Caudate nucleus (tissue), 63 donors: ENCODE measurements at places on chromosomes 12 and 14.
A peak's percentile ranks its signal among the peaks of the same experiment; 100 is the strongest.

DNA sequence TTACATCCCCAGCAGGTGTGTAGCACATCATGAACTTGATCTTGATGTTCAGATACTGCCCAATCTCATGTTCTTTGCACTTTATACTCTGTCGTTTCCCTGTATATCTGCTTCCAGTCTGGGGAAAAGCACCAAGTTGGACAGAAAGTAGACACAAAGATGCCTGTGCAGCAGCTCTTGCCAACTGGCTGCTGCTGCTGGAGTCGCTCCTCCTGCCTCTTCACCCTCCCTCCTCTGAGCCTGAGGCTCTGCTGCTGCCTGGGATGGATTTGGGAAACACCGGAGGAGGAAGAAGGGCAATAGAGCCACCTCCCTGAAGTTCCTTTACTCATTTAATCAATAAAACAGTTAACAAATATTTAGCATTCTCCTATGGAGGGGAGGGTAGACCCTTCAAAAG is 32.4 kb downstream of the ADCK1 start:
- DNase-seq, result no peak

DNA sequence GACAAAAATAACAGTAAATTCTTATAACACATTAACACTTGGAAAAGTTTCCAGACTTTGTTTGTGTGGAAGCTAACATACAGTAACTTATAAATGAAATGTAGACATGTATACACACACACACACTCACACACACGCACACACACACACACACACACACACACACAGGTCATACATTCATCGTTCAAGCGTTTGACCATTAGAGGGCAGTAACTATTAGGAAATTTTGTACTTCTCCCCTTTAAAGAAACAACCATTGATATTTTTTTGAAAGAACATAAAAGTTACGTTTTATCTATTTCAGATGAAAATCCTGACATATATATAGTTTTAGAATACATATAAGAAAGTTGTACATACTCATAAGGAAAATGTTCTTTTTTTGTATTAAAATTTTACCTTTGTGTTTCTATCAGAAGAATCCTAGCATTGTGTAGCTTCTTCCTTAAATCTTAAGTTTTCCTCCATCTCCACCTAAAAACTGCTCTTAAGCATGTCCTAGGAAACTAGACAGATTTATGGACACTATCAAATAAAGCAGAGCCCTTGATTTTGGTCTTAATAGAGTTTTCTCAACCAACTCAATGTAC is 29.0 kb downstream of the PTPRQ start:
- no peak for DNase-seq

DNA sequence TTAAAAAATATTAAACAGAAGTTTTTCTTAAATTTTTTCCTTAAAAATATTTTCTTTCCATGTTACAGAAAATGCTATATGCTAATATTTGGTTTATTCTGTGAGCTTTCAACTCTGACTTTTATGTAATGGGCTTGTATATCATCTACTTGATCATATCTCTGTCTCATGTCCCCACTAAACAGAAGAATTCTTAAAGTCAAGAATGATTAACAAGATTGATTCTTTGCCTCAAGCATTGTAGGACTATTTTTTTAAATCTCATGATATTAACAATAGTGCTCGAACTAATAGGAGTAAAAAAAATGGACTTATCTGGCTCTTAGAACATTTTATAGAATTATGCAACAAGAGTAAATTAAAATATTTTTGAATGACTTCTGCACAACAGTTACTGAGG is 206.3 kb downstream of the C12orf50 start:
- DNase-seq, result no peak

GRCh38 chr14:85233756-85234155 is 296.2 kb upstream of the FLRT2 start:
- DNase-seq, result no peak

DNA sequence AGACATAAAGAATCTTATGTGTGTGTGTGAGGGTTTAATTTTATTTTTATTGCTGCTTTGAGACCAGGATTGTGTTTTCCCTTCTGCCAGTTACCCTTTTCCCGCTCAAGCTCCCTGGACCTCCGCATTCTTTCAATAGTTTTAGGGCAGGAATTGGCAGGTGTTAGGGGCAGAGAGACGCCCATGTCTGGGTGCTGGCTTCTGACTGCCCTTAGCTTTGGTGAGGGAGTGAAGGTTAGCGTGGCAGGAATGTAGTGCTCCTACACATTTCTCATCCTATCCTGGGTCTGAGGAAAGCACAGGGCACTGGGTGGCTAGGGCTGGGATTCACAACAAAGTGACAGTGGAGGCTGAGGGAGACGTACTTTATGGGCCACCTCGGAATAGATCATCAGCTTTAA is 428.1 kb downstream of the ZFP36L1 start:
- no peak for DNase-seq

DNA sequence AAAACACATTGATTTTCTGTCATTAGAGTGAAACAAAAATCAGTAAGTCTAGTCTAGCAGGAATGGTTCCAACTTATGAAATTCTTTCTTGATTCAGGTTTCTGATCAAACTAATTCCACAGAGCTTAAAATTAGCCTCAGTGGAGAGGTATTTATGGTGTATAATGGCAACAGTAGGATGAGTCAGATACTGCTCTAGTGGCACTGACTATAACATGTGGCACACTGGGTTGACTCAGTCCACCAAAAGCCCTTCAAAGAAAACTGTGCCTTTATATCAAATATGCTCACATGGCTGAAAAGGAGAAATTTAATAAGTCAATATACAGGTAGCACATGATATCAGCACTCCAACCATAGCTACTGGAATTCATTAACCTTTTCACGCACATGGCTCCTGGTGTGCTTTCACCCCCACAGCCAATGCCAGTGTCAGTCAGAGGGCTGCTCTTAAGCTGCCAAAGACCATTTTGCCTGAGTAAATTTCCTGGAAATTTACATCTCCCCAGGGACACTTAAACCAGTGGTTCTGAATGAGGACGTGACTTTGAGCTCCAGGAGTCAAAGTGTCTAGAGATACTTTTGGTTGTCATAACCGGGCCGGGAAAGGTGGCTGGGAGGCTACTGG is 21.7 kb upstream of the CATSPERB start:
- DNase-seq, result no peak

DNA sequence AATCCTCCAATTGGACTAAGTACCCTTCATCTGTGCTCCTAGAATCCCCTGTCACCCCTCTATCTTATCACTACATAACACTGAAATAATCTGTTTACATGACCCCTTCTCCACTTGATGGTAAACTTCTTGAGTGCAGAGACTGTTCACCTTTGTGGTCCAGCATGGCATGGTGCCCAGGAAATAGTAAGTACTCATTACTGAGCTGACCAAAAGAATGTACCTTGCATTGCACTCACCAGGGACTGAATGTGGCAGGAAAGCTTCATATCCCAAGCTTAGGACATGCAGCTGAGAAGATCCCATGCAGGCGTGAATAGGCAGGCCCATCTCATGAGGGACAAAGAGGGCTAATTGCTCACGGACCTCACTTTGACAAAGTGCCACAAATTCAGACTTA is 1.4 kb upstream of the GARIN2 start:
- no peak for DNase-seq

GRCh38 chr12:55001198-55001868 is 16.8 kb upstream of the TESPA1 start:
- DNase-seq, result no peak

DNA sequence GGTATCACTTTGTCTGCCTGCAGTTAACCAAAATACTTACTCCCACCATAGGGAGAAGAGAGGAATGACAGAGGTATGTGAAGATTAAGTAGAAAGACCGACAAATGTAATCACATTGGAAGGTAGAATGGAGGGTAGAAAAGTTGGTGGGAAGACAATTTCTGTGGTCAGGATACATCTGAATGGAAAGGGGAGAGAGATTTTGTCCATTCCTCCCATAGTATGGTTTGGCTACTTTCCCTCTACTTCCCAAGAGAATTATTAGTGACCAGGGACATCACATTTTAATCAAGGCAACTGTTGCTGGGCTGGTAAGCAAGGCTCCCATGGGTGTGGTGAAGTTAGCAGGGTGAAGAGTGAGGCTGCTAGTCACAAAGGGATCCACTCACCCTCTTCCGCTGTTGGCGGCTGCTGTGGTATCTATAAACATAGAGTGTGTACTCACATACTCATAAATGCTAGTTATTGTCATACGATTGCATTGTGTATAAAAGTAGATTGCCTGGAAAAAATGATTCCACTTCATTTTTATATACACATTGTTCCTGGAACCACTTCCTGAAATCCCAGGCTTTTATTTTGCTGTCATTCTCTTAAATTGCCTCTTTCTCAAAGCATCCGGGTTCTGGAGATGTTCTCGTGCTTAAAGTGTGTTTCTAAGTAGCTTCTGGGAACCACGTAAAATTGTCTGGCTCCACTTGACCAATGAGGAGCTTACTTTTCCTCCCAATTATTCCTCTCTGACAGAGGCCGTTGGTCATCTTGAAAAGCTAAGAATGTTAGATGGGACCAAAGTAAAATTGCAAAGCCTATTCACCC is 413.1 kb downstream of the ZFP36L1 start:
- DNase-seq, result no peak

- no peak for DNase-seq
Measured at GRCh38 chr12:117047810-117048584, 51.2 kb downstream of the TESC start.

GRCh38 chr12:43762596-43762995 is 3.8 kb downstream of the IRAK4 start:
- DNase-seq, result no peak

DNA sequence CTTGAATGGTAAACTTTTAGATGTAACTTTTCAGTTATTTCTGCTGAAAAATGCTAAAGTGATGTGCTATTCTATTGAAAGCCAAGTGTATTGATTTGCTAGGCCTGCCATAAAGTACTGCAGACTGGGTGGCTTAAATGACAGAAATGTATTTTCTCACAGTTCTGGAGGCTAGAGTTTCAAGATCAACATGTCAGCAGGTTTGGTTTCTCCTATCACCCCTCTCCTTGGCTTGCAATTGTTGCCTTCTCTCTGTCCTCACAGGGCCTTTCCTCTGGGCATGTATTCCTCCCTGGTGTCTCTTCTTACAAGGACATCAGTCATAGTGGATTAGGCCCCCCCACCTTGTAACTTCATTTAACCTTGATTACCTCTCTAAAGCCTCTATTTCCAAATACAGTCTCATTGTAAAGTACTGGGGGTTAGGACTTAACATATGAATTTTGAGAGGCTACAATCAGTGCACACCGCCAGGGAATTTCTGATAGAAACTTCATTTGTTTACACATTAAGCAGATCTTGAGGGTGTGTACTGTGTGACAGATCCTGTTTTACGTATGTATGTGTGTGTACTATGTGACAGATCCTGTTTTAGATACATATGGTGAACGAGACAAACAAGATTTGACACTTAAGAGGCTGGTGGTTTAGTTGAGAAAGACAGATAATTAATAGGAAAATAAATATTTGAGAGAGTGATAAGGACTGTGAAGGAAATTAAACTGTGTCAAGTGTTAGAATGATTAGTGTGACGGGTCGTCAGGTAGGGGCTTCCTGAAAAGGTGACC is 49.5 kb downstream of the ADIPOR2 start:
- DNase-seq, result no peak

DNA sequence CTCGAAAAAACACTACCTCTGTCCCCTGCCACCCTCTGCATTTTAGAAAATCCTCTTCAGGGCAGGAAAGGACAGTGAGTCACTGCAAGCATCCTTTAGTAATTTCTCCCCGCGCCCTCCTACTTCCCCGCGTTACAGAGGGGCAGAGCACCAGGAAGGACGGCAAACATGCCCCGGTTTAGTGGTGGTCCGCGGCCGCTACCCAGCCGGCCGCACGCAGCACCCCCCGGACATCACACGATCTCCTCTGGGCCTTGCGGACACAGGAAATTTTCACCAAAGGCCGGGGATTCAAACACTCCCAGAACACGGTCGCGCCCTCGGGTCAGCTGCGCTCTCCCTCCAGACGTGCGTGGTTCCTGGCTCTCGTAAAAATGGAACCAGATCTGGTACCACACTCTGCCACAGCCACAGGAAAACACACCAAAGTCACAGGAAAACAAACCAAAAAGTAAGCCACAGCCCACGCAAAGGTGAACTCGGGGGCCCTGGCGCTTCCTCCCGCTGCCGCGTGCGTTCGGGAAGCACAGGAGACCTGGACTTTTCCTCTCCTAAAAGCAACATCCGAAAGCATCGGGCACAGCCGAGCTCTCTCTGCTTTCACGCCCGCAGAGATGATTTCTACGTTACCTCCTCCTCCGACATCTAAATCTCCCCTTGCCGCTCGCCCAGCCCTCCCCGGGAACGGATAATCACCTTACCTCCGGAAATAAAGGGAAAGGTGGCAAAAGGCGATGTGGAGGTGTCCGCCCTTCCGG is 839 bp downstream of the SLC38A1 start:
- peak; percentile 18 for DNase-seq

- no peak for DNase-seq
Measured at GRCh38 chr14:65103150-65103760, 938 bp upstream of the MAX start.

DNA sequence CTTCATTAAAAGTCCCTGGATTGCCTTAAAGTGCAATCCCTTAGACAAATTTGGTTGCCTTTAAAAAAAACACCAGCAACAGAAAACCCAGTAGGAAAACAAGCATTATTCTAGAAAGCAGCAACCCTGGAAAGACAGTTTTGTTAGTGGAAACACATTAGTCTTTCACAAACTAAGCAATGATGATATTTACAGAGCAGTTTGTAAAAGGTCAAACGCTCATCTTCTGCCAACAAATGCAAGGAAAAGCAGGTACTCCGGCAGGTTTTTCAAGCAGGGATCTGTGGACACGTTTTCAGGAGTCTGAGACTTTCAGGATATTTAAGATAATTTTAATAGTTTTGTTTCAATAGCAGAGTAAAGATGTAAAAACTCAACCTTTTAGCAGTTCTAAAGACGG is 202.2 kb downstream of the EXOC5 start:
- no peak for DNase-seq

- DNase-seq, result no peak
Measured at GRCh38 chr14:104333646-104334423, 195.4 kb downstream of the KIF26A start.

DNA sequence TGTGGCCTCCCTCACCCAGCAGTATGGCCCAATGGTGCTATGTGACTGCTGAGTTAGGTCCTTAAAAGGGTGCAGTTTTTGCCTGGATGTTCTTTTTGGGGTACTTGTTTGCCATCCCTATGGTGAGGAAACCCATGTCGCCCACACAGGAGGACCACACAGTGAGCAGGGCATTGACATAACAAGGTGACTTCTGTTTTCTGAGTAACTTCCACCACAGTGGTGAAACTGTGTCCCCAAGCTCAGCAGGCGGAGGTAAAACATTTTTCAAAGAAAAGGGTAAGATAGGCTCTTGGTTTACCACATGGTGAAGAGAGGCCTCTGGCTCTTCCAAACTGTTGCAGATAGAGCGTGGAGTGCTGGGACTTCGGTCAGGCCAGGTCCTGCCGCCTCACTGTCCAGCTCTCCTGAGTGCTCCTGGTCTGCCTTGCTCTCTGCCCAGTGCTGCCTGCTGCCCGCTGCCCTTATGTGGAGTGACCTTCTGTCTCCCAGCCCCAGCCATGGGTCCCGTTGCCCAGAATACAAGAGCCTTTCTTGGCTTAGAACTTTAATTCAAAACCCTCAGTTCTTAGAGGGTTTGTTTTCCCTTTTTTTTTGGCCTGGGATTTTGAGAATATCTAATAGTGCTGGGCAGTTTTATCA is 54.0 kb downstream of the TRAF3 start:
- no peak for DNase-seq
